GM12891 (cell line): ENCODE measurements at places on chromosomes 7 and 10.
A peak's percentile ranks its signal among the peaks of the same experiment; 100 is the strongest.

DNA sequence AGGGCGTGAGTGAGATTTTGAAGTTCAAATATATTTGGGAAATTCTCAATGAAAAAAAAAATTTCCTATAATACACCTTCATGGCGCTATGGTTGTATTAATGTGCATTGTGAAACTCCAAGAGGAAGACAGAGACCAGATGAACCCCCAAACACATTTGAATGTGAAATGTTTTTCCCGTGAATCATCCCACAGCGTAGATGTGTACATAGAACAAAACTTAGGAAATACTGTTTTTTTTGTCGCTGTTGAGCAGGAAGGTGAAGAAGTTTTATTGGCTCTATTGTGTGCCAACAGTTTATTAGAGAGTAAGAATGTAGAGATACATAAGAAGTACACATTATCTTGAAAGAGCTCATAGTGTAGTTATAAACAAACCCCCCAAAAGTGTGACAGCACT is 134.0 kb downstream of the KCND2 start:
- DNase-seq = no peak

GRCh38 chr7:132430861-132431822 is 145.1 kb downstream of the PLXNA4 start:
- DNase-seq = no peak

GRCh38 chr7:25847336-25848070 is 304.5 kb upstream of the NFE2L3 start:
- no peak for DNase-seq

DNA sequence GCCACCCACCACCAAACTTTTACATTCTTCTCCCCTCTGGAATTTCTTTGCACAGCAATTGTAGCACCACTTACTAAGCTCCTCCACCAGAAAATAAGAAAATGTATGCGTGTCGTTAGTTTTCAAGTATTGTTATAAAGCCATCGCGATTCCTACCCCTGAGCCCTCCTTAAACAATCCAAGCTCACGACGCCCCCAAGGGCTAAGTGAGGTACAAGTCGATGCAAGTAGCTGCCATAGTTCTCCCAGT is 1.3 kb downstream of the FRAT2 start:
- no peak for DNase-seq

GRCh38 chr10:125843603-125844329 is 20.4 kb downstream of the BCCIP start:
- DNase-seq = no peak

DNA sequence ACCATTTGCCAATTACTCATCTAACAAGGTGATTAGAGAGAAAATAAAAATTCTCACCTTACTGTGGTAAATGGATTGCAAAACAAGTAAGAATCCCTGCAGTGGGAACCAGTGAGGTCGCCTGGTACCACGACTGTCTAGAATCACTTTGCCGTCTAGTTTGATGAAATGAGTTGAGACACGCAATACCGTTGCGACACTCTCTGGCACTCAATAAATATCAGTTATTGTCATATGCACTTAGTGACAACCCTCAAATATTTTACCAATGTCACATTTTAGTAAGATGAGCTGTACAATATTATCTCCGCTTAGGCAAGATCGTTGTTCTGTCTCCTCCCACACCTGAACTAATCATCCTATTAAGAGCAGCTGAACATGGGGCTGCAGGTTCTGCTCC is 114.4 kb upstream of the ADARB2 start:
- no peak for DNase-seq

DNA sequence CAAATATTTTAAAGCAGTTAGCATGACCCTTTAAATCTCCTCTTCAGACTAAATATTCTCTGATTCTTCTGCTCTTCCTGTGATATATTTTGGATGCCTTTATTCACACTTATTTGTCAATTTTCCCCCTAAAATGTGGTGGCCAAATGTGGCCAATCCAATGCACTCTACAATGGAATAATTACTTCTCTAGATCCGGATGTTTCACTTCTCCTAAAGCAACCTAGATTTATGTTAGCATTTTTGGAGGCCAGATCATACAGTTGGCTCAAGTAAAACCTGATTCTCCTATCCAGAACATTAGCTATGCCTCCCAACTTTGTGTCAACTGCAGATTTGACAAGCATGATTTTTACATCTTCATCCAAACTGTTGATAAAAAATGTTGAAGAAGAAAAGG is 153.7 kb downstream of the CREB5 start:
- DNase-seq = no peak

- no peak for DNase-seq
These were observed 1.7 kb downstream of the PALS2 start for GRCh38 chr7:24574950-24575349.

- DNase-seq = no peak
These were observed 16.1 kb upstream of the POT1 start for GRCh38 chr7:124945680-124946079.

DNA sequence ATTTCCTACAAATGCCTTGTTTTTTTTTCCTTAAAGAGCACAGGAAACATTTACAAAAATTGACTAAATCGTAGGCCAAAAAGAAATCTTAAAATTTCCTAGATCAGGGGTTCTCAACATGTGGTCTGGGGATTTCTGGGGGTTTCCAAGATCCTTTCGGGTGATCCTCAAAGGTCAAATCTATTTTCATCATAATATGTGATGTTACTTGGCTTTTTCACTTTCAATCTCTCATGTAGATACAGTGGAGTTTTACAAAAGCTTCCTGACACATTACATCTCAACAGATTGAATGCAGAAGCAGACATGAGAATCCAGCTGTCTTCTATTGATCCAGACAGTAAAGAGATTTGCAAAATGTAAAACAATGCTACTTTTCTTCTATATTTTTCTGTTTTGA is 497.3 kb downstream of the INHBA start:
- DNase-seq = peak; percentile 5

GRCh38 chr7:124263232-124263827 is 230.5 kb upstream of the TMEM229A start:
- no peak for DNase-seq

- DNase-seq = no peak
These were observed 140.4 kb upstream of the GDF10 start for GRCh38 chr10:47159361-47160260.

- DNase-seq = no peak
These were observed 3.3 kb downstream of the AVPI1 start for GRCh38 chr10:97683556-97684367.

GRCh38 chr7:11120675-11121220 is 147.1 kb downstream of the PHF14 start:
- no peak for DNase-seq

DNA sequence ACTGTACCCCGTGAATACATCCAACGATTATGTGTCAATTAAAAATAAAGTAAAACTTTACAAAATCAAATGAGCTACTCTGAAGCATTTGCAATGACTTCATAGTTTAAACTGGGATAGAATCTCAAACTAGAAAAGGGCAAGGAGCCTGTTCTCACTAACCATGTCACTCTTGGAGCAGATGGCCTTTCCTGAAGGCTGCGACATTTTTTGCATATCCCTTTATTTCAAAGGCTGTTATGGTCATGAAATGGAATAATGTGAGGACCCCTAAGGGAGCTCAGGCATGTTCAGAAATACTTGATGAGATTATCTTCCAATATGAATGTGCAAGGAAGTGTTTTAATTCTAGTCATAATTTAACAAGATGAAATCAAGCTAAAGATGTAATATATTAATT is 679.4 kb downstream of the NRG3 start:
- DNase-seq = no peak

DNA sequence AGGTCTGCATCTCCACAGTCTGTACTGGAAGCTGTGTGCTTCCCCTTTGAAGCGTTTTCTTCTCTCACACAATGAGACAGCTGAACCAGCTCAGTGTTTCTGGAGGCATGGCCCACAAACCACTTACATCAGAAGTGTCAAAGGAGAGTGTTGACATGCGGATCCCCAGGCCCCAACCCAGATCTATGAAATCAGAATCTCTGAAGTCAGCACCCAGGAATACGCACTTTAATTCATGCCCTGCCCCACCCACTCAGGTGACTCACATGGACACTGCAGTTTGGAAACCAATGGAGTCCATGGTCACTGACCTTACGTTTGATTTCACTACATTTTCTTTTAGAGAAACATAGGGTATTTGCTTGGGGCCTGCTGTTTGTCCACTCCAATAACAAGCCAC is 19.0 kb downstream of the TLL2 start:
- no peak for DNase-seq

GRCh38 chr7:154699417-154699816 is 303.5 kb downstream of the PAXIP1 start:
- no peak for DNase-seq

DNA sequence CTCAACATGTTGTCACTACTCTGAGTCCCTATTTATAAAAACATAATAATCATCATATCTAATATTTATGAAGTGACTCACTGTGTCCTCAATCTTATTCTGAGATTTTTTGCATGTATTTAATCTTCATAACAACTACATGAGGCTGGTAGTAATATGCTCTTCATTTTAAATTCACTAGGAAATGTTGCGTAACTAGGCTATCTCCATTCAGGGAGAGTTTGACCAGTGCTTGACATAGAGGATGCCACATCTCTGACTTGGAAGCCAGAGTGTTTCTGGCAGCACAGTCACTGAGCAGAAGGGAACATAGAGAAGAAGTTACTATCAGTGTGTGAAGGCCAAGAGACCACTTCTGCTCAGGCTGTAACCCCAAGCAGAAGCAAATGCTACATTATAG is 88.9 kb downstream of the FAM13C start:
- DNase-seq = no peak

DNA sequence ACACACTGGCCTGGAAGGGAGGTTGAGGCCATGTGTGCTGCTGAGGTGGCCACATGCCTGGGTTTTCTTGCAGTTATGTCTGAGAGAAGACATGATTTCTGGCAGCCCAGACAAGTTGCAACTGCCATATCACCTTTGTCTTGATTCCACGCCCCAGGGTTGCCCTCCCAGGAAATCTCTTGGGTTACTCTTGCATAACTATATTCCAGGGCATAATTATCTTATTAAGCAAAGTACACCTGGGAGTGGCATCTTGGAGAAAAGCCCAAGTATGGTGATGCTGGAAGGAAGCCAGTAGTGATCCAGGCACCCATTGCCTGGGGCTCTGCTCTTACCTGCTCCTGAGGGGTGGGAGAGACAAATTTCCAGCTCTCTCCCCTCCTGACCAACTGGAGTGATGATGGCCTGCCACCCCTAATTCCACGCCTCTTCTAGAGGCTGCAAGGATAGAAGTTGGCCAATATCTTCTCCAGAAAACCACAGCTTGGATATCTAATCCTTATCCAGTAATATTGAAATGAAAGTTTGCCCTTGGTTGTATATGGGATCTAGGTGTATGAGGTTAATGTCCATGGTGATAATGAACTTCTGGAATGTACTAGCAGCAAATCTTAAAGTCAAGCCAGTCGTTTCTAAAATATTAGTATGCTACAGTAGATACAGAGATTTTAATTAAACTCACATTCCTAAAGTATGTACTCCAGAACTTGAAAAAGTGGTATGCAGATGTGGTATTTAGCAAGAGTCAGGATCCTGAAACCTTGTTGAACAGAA is 5.0 kb downstream of the AKR1B10 start:
- no peak for DNase-seq

DNA sequence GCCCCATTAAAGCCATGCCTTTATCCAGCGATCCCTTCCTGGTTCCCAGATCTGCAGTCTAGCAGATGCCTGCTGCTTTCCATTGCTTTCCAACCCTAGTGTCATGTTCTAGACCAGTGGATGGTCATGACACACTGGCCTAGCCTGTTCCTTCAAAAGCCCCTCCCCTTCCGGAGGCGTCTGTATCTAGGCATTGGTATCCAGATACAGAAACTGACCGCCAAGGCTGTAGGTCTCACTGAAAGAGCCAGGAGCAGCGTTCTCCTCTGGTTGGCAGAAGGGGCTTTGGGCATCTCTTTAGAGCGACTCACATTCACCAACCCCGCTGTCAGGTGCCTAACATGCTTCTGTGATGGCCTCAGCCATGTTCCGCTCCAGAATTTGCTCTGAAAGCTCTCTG is 22.6 kb downstream of the JCAD start:
- no peak for DNase-seq

DNA sequence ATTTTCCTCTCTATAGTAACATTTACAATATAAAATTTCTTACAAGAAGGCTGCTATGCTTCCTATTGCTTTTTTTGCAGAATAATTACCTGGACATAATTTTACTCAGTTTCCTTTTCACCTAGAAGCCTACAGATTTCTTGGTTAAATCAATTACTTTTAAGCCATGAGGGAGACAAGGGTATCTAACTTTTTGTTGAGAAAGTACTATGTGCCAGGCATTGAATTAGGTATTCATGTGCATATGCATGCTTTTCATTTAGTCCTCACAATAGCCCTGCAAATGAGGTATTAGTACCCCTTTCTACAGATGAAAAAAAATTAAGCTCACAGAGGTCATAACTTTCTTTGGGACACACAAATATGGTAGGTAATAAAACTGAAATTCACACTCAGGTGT is 16.4 kb downstream of the PCGF6 start:
- DNase-seq = no peak

DNA sequence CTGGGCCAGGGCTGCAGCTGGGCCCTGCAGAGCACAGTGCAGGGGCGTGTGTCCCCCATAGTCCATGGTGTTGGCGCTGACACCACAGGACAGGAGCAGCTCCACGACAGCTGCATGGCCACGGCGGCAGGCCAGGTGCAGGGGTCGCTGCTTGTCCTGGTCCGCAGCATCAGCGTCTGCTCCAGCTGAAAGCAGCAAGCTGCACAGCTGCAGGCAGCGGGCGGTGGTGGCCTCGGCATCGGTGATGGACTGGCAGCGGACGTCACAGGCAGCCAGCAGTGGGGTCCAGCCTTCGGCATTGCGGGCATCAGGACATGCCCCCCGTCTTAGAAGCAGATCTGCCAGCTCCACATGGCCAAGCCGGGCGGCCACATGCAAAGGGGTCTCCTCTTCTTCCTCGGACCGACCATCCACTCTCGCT is 6.0 kb downstream of the ASB10 start:
- no peak for DNase-seq

- DNase-seq = no peak
These were observed 3.5 kb downstream of the STK31 start for GRCh38 chr7:23713285-23714149.

- no peak for DNase-seq
These were observed 30.5 kb downstream of the PLXNA4 start for GRCh38 chr7:132545756-132546155.

DNA sequence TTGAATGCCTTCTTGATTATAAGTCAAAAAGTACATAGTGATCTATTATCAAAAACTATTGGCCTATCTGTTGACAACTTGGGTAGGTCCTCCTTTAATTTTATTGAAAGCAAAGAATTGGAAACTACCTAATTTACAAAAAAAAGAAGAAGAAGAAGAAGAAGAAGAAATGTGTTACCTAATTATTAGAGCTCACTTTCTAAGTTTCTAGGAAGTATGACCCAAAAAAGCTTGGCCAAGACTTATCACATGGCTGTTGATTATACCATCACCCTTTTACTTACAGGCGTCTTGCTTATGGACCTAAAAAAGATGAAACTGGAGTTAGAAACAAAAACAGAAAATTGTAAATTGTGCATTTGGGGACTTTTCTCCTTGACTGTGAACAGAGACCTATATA is 81.8 kb upstream of the PIK3CG start:
- DNase-seq = no peak

GRCh38 chr10:127485153-127485857 is 63.8 kb upstream of the NPS start:
- no peak for DNase-seq

- DNase-seq = no peak
These were observed 602.9 kb downstream of the IPMK start for GRCh38 chr10:57664815-57665214.
